CD4-positive, alpha-beta T cell treated with Interleukin-21 for 1 hour (primary cell): ENCODE measurements at places on chromosomes 16 and 17.

DNA sequence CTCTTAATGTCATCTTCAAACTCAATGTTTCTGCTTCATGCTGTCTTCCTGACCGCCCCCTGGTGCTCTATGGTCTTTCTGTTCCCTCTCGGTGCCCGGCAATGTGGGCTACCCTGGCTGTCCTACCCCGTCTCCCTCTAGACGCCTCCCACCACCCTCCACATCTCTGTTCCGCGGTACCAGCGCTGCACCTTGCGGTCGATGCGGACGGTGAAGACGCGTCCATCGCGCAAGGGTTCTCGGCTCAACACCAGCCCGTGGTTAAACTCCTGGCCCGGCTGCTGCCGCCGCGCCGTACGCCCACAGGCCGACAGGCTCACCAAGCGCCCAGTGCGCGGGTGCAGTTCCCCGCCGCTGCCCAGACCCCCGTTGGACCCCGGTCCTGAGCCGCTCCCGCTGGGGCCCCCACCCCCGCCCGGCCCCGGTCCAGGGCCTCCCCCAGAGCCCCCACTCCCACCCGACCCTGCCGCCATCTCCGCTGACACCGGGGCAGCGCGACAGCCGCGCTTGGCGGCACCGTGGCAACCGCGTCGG is at the start of gene NEURL4:
Gene NEURL4 (minus strand): TSS at position 496 of the 534 bp plus-strand sequence. CDS start 23 bp downstream, at position 473.
- DNase-seq, result peak; percentile 47

DNA sequence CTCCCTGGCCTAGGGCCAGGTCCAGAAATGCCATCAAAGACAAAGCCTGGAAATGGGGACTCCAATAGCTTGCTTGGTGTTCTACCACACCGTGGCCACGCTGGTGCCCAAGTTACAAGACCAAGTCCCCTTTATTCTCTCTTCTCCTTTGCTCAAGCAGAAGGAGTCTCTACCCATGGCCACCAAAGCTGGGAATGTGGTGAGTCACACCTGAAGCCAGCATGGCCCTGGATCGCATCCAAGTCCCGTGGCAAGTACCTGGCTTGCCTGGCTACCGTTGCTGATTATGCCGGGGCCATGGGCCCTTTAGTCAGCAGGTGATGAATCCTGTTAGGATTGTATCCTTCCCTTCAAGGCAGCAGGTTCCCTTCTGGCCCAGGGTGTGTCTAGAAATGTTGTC is 260.0 kb downstream of the HAPSTR1 start:
- no peak for DNase-seq

DNA sequence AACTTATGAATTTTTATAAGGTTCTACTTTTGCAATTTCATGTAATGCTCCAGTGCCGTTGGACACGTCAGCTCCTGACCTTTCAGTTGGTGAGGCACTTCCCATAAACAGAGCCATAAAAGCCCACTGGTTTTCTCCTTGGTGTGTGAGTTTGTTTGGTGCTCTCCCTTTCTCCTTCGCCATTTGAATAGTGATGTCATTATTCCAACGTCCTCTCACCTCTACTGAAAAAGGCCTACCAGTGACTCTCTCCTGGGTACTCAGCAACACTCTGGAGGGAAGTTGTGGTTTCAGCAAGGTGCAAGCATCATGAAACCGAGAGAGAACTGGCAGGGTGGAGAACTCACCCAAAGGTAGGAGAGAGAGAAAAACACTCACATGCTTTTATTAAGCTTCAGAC is 29.6 kb upstream of the HNF1B start:
- DNase-seq, result peak; percentile 23

DNA sequence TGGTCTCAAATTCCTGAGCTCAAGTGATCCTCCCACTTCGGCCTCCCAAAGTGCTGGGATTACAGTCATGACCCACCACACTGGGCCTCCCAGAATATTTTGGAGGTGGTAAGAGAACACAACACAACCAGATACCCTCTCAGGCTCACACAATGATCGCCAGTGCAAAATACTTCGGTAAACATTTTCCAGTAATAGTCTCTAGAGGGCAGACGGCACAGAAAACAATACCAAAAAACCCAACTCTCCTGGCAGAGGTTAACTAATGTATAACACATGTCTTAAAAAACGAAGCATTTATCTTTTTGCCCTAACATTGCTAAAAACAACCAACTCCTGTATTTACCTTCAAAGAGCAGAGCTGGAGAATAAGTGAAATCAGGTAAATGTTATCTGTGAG is 10.5 kb downstream of the NUFIP2 start:
- no peak for DNase-seq

- DNase-seq, result no peak
Measured at GRCh38 chr16:51710905-51711563, 560.0 kb upstream of the SALL1 start.

DNA sequence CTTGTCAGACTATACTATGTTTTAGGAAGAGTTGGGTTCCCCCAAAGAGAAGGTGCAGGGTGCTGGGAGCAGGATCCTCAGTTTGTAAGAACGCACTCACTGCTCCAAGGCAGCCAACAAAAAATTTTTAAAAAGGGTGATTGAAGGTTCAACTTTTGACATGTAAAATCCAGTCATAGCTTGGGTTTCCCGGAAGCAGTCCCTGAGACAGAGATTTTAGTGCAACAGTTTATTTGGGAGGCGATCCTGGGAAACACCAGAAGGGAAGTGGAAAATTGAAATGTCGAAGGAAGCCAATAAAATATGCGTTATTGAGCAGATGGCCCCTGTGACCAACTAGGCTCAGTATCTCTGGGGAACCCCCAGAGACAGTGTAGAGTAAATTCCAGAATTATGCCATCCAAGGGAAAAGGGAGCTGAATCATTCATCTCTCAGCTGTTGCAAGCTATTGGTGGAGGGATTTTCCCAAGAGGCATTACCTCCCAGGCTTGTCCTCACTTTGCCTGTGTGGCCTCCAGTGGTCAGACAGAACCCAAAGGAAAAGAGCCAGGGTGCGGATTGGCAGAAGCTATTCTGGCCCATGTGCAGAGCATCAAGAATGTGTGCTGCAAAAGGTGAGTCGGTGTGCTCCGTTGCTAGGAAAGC is 72.9 kb downstream of the HS3ST3B1 start:
- no peak for DNase-seq

- DNase-seq, result peak; percentile 38
Measured at GRCh38 chr16:66344533-66345145, 21.9 kb upstream of the CDH5 start.

GRCh38 chr16:20074099-20074991 is 655 bp upstream of the GPR139 start:
- DNase-seq, result no peak

DNA sequence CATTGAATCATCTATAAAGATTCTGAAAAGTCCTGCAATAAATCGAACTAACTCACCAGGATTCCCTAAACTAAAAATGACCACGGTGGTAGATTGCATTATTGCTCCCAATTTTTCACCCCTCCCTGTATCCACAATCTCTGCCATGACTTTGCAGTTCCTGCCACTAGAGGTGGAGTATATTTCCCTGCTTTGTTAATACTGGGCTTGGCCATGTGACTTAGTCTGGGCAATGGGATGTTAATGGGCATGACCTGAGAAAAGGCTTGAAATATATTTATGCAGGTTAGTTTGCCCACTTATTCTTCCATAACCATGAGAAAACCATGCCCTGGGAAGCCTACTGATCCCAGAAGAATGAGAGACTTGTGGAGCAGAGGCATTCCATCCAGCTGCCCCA is 59.1 kb downstream of the NOG start:
- no peak for DNase-seq

- no peak for DNase-seq
Measured at GRCh38 chr16:3589441-3589921, 12.3 kb upstream of the NLRC3 start.

- DNase-seq, result no peak
Measured at GRCh38 chr16:24855678-24856077, 9.9 kb downstream of the SLC5A11 start.

- DNase-seq, result no peak
Measured at GRCh38 chr16:8818504-8819270, 21.0 kb downstream of the PMM2 start.

DNA sequence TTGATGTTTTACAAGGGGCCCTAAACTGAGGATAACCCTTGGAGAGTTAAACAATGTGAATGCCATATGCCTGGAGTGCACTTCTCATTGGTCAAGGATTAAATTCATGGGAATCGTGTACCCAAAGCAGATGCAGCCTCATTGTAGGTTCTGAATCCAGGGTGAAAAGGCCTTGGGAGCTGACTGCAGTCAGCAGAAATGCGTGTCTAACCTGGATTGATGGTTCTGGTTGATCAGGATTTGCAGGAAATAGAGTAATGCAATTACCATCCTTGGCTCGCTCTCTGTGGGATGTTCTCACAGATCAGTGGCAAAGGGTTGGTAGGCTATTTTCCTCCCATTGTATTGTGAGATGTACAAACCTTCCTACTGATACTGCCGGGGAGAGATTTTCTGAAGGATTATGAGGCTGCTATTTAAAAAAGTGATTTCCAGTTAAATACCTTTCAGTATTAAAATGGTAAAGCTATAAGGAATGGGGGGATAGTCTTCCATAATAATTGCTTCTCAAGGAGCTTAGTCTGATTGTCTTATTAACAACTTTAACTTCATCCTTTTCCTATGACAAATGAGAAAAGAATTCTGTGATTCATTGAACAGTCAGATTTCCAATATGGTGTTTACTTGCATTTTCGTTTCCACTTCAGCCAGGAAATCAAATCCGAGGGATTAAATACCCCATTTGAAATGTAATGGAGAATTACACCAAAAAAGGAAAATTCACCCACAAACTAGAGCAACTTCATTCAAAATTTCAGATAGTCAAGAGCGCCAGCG is 1028.1 kb upstream of the EEF2KMT start:
- no peak for DNase-seq

- DNase-seq, result no peak
Measured at GRCh38 chr16:46914556-46915201, 30.5 kb downstream of the GPT2 start.

DNA sequence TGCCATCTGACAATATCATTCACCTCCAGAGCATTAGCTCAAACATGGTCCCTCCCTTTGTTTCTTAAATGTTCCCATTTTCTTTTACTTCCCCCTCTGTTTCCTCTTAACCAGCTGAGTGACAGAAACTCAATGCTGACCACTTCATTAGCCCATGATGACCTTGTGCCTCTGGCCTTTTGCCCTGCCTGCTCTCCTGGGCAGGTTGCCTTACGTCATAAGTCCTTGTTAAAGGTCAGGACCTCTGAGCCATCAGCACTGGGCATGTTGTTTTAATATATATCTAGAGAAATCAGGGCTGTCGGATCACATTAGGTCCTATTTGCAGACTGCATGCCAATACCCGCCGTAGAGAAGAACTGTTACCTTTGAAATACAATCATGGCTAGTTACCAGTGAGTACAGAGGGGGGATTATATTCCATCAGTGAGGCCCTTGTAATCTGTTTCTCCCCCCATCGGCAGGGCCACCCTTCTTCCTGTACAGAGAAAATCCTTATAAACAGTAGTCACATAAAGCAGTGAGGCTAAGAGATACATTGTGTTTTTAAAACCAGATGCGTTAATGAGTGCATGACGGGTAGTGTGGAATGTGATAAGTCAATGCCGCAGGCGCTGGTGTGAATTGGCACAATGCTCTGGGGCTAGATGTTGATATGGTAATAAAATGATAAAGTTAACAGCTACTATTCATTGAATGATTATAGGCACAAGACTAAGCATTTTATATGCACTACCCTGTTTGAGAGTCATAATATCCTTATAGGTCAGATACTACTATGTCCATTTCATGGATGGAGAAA is 94.3 kb upstream of the ZFHX3 start:
- DNase-seq, result no peak

DNA sequence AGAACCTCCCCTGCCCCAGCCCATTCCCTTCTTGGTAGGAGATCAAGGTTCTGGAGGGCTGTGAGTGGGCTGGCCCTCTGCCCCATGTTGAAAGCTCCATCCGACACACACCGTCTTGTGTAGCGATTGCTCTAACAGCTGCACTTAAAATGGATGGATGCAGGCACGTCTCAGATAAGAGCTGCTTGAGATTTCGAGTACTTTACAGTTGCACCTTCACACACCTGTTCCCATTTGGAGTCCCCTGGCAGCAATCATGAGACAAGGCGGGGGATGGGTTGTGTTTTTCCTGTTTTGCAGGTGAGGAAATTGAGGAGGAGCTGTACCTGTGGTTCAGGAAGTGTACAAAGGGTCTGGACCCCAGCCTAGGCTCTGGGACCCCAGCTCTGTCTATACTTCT is 25.6 kb upstream of the TAC4 start:
- DNase-seq, result no peak

- peak; percentile 52 for DNase-seq
Measured at GRCh38 chr17:77741109-77741508, 217.4 kb upstream of the TNRC6C start.

- DNase-seq, result no peak
Measured at GRCh38 chr17:71011391-71011790, 842.1 kb downstream of the KCNJ2 start.

GRCh38 chr17:66495035-66495434 is 192.6 kb downstream of the PRKCA start:
- DNase-seq, result no peak

- DNase-seq, result no peak
Measured at GRCh38 chr16:55399911-55400310, 75.9 kb downstream of the IRX6 start.

GRCh38 chr17:61294777-61295176 is 104.9 kb upstream of the TBX2 start:
- no peak for DNase-seq

DNA sequence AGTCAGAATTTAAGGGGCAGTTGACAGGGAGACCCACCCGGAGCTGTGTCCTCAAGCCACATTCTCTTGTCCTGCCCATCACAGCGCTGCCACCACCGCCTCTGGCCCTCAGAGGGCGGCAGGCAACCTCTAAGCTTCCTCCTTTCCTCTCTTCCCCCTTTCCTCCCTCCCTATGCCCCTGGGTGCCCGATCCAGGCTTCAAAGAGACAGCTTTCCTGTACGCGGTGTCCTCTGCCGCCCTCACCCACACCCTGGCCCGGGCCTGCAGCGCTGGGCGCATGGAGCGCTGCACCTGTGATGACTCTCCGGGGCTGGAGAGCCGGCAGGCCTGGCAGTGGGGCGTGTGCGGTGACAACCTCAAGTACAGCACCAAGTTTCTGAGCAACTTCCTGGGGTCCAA is 23.5 kb downstream of the WNT9B start:
- no peak for DNase-seq

DNA sequence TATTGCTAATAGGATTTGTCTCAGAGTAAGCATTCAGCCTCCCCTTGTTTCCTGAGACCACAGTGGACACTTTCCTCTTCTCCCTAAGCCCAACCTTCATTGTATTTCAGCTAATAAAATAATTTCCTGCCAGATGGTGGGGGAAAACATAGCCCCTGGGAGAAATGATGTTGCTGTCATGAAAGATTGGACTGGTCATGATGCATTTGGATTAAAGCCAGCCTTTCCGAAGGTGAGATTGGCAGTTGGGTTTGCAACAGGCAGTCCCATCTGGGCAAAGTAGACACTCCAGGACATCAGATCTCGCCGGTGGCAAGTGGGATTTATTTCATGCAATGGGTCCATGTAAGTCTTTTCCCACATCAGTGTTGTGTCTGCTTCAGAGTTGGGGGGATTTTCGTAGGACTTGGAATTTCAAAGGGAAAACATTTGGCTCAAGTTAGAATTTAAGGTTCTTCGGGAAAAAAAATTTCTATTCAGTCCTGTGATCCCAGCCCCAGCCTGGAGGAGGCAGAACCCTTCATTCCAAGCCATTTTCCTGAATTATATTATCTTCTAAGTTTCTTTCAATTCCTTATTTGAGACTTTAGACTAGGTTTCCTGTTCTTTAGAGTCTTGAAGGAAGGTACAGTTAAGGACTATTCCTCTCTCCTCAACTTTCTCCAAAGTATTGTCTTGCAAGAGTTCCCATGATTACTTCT is 391.7 kb downstream of the XYLT1 start:
- DNase-seq, result no peak

GRCh38 chr17:77496831-77497577 is 356.2 kb downstream of the SEC14L1 start:
- DNase-seq, result no peak
